Activated CD4-positive, alpha-beta memory T cell treated with anti-CD3 and anti-CD28 coated beads, Interleukin-2, amount 10 ng/mL, durations not matched to agents 7 days and 5 days (primary cell): ENCODE measurements at places on chromosomes 3 and 15. TPM values are rescaled to one million over a fixed set of nuclear protein-coding genes. Genes with fewer than 3 reads are reported as not detected.
A peak's percentile ranks its signal among the peaks of the same experiment; 100 is the strongest.

DNA sequence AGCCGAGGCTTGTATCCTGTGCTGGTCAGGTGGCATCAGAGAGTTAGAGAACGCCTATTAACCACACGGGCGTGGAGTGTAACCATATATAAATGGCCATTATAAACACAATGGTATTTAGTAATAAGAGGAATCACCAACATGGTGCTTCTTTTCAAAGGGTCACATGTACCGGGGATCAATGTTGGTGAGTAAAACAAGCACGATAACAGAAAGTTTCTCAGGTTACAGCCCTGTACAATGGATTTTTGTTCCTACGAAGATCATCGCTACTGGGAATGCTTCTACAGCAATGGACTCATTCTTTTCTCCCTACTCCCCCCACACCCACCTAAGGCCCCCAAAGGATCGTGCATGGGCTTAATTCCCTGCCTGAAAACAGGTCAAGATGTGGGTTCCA lies 42.5 kb downstream of the MEIS2 start:
- H3K27me3 ChIP-seq: no peaks in the 10 kb centered on the region
- H3K4me1 ChIP-seq: no peaks in the 10 kb centered on the region
- H3K4me3 ChIP-seq: no peak overlapping the region
- no peak overlapping the region for H3K27ac ChIP-seq

DNA sequence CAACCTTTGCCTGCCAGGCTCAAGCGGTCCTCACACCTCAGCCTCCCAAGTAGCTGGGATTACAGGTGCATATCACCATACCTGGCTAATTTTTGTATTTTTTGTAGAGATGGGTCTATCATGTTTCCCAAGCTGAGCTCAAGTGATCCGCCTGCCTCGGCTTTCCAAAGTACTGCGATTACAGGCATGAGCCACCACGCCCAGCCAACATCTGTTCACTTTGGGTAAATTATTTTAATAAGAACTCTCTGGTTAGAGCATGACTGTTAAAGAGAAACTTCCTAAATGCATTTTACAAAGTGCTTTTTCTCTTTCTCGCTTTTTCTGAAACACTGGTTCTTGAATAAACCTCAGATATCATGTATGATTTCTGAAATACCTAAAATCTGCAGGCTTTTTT lies 172.5 kb downstream of the PTPRG start:
- H3K4me3 ChIP-seq: no peak overlapping the region
- no peaks in the 10 kb centered on the region for H3K4me1 ChIP-seq
- H3K27ac ChIP-seq: no peak overlapping the region

DNA sequence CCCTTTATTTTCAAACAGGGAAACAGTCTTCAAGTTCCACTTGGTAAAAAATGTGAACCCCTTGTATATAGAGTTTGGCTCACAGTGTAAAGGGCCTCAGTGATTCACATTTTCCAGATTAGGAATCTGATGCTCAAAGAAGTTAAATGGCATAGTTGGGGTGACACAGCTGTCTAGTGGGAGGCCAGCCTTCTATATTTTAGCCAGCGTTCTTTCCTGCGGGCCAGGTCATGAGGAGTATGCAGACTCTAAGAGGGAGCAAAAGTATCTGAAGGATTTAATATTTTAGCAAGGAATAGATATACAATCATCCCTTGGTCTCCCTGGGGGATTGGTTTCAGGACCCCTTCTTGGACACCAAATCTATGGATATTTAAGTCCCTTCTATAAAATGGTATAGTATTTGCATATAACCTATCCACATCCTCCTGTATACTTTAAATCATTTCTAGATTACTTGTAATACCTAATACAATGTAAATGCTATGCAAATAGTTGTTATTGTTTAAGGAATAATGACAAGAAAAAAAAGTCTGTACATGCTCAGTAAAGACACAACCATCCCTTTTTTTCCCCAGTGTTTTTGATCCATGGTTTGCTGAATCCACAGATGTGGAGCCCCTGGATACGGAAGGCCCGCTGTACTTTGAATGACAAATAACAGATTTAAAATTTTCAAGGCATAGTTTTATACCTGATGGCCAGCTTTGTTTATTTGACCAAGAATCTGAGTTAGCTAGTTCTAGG lies 7.0 kb downstream of the B2M start:
- H3K4me1 ChIP-seq: peaks cover 79% of the 10 kb centered on the region
- H3K27me3 ChIP-seq: no peaks in the 10 kb centered on the region
- H3K27ac ChIP-seq: peak overlapping the region; percentile 91
- DNase-seq: no peak
- H3K36me3 ChIP-seq: peaks cover 72% of the 10 kb centered on the region
- peak overlapping the region; percentile 16 for H3K4me3 ChIP-seq

The ALDH1L1 gene
- not detected for total RNA-seq

The FYTTD1 gene
- 41.7 TPM for total RNA-seq

The FAM3D gene
- not detected for total RNA-seq
